ENCODE measurements at places on chromosomes 16 and 17.

- DNase-seq: no peak
Observed at GRCh38 chr16:64453646-64454045, 668.2 kb downstream of the CDH11 start.

GRCh38 chr17:7001318-7001961 is 5.6 kb downstream of the ALOX12 start:
- no peak for DNase-seq

DNA sequence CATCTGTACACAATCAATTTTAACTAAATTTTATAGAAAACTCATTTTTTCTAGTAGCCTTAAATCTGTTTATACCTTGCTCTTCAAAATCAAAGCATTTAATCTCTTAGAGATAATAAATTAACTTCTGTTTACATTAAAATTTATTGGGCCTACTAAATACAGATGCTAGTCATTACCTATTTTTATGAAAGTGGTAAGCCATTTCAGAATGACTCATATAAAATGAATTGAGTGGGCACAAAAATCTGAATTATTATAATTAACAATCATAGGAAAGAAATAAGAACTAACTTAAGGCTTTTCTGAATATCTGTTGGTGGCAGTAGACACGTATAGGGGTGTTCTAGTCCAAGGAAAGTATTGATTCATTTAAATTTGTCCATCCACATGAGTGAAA is 157.9 kb downstream of the KCNJ2 start:
- DNase-seq: no peak

- DNase-seq: no peak
Observed at GRCh38 chr17:30530346-30531025, 53.3 kb downstream of the GOSR1 start.

DNA sequence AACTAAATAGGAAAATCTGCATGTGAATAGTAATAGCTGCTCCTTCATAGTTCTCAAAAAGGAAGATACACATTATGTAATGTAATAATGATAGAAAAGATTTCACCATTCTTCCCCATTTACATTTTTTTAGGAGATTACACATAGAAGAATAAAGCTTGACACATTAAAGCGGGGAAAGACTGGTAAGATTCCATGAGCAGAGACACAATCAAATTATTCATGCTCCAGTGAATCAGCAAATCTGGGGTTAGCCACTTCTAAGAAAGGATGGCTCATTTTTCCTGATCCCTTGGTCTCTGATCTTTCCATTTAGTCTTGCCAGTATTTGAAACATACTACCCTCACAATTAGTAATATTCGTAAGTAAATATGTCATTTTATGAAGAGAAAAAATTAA is 81.9 kb downstream of the CA4 start:
- DNase-seq: no peak

DNA sequence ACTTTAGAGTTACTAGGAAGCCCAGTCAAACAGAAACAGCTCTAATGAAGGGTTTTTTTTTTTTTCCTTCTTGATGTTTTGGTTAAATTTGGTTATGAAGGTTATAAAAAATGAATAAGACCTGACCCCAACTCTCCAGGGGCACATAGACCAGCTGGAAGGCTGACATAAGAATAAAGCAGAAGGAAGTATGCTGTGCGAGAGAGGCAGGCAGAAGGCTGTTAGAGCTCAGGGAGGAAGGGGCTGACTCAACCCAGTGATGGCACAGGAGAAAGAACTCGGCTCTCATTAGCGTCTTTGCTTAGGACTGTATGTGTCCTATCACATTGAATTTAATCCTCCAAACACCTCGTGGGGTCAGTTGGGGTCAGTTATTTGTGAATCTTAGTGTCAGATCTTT is 474.6 kb downstream of the PMP22 start:
- no peak for DNase-seq

GRCh38 chr17:61400717-61401388 is 1.2 kb downstream of the TBX2 start:
- no peak for DNase-seq

DNA sequence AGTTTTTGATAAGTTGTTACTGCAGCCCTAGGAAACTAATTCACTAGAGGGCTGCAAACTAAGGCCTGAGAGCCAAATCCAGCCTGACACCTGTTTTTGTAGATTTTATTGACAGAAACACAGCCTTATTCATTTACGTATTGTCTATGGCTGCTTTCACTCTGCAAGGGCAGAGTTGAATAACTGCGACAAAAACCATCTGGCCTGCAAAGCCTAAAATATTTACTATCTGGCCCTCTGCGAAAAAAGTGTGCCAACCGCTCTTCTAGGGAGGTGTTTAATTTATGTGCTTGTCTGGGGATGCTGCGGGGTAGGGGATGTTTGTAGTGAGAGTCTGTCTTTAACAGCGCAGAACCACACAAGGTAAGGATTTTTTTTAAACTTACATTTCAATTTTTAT is 165.0 kb upstream of the RBFOX1 start:
- no peak for DNase-seq

GRCh38 chr16:85055493-85056210 is 28.1 kb downstream of the KIAA0513 start:
- DNase-seq: no peak

DNA sequence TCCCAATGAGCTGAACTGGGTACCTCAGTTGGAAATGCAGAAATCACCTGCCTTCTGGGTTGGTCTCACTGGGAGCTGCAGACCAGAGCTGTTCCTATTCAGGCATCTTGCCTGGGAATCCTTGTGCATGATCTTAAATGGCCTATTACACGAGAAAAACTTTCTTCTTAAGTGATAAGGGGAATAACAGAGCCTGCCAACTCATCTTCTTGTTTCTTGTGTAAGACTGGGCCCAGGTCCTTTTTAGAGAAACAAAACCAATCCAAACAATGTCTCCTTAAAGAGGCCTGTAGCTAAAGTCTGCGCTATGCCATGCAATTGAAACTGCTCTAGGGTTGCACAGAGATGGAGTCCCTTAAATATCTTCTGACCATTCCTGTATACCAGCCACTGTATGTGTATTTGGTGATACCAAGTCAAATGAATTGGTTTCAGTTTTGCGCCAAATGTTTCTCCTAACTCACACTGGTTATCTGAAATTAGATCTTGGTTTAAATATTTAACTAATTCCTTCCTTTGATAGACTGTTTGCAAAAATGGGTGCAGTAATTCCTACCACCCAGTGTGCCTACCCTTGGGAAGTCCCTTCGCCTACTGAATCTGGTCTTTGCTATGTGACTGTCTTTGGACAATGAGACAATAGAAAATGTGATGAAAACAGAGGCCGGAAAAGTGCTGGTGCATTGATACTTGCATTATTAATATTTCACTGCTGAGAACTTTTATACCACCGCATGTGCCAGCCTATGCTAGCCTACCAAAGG is 6.5 kb upstream of the CCL23 start:
- DNase-seq: no peak

DNA sequence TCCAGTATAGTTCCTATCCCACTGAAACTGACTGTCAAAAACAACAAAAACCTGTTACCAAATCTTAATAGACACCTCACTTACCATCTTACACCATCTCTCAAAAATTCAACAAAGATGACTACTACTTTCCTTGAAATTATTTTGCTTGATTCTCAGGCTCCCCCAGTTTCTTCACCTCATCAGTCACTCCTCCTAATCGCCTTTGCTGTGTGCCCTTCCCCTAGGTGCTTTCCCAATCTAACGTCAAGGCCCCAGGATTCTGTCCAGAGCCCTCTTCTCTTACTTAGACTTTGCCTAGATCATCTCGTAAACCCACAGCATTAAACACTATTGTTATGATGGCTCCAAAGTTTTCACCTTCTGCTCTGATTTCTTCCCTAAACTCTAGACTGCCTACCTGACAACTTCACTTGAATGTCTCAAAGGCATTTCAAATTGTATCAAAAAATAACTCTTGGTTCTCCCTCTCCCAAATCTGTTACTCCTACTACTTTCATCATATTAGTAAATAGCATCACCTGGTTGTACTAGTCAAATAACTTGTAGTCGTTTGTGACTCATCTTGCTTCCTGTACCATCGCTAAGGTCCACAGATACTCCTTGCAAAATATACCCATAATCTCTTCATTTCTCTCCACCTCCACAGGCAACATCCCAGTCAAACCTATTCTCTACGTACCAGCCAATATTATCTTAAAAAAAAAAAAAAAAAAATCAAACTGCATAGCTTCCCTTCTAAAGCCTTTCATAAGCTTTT is 18.0 kb downstream of the C16orf87 start:
- DNase-seq: no peak

DNA sequence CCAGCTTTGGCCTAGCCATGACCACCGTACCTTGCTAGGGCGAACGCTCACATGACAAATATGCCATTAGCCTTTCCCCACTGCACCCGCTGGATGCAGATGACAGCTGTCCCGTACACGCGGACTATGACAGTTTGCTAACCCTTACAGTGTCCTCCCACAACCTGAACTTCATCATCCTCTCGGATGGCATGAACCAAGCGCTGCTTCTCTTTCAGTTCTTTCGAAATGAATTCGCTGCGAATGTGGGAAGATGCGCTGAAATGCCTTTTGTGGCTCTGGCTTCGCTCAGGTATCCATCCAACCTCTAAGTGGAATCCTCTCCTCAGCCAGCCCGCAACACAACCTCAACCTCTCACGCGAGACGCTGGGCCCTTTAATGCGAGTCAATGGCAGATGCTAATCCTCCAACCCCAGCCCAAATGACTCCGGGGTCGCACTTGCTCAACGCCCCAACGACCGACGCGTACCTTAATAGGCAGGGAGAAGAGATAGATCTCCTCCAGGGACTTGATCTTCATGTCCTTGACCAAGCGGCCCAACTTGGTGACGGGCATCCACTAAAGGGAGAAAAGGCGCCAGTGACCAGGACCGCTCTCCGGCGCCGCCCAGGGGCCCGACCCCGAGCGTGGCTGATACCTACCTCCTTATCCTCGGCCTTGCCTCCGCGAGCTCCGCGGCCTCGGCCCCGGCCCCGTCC is 670 bp downstream of the RPS2 start:
- DNase-seq: no peak

DNA sequence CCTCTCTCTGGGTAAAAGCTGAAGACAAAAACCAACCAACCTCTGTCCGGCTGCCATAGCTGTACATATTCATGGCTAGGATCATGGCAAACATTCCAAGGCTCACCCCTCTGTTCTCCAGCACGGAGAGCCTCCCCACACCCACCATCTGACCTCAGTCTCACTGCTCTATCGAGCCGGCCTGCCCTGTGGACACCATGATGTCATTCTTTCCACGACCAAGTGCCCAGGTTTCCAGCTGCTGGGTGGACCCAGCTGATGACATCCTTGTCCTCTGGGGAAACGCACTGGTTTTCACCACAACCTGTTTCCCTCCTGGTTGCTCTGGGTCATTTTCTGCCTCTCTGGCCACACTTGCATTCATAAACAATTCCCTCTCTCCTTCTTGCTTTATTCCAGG is 67.7 kb downstream of the NDEL1 start:
- DNase-seq: no peak

DNA sequence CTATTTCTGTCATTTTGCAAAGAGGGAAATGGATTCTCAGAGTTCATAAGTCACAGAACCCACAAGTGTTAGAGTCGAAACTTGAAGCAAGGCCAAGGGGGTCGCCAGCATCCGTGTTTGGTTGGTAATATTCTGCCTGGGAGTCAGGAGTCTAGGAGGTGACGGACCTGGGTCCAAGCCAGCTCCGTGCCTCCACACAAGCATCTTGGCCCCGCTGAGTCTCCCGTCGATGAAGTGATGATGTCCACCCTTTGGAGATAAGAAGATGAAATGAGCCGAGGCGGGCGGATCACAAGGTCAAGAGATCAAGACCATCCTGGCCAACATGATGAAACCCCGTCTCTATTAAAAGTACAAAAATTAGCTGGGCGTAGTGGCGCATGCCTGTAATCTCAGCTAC is 53.2 kb upstream of the TNRC6C start:
- DNase-seq: no peak

- DNase-seq: no peak
Observed at GRCh38 chr17:40980596-40980995, 3.5 kb downstream of the KRT40 start.

GRCh38 chr16:57883953-57884654 is 81.8 kb upstream of the KIFC3 start:
- DNase-seq: no peak

GRCh38 chr17:36602030-36602748 is 806 bp downstream of the MRM1 start:
- no peak for DNase-seq

DNA sequence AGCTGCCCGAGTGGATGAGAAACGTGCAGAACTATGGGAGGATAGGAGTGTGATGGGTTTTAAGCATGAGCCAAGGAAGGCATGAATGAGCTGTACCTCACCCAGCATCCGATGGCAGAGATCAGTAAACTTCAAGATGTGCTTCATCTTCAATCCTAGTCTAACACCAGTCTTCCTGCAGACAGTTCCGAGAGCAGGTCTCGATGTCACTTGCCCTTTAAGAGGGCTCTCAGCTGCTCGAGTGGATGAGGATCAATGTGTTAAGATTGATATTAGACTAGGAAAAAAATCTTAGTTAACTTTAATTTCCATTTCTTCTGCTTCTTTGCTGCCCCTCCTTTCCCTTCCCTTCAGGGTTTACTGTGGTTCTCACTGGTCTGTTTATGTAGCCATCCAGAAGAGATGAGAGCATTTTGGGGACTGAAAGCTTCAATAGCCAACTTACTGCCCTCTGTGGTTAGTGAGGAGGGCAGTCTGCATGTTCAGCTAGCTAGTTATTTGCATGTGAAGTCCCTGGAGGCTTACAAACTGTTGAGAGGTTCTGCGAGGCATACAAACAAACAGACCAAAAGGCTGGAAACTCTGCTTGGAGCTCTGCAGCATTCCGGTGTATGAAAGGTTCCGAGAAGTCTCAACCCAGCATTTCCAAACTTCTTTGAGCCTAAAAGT is 15.3 kb downstream of the KLHL36 start:
- no peak for DNase-seq

DNA sequence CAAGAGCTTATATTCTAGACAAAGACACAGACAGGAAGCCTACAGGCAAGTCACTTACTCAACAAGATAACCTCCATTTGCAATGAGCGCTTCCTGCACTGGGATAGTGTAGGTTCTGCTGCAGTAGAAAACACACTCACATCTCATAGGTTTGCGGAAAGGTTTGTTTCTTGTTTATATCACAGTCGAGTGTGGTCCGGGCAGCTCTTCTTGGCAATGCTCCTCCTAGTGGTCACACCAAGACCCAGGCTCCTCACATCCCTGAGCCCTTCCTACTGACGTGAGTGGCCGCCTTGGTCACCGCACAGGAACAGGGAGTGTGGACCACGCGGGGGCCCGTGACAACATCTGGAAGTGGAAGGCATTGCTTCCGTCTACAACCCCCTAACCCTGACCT is 48.0 kb upstream of the RBFOX3 start:
- peak; percentile 61 for DNase-seq

DNA sequence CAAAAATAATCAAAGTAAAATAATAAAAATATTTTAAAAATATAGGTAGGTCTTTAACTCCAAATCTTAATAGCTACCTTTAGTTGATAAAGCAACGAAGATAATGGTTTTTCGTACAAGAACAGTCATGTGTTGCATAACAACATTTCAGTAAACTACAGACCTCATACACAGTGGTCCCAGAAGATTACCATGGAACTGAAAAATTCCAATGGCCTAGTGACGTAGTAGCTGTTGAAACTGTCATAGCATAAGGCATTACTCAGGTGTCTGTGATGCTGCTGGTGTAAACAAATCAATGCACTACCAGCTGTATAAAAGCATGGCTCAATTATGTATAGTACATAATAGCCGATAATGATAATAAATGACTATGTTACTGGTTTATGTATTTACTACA is 43.9 kb downstream of the CREBBP start:
- no peak for DNase-seq

GRCh38 chr16:73096510-73096909 is 48.6 kb upstream of the ZFHX3 start:
- no peak for DNase-seq
